WERI-Rb-1 (cell line): ENCODE measurements at places on chromosomes 2 and 18.

DNA sequence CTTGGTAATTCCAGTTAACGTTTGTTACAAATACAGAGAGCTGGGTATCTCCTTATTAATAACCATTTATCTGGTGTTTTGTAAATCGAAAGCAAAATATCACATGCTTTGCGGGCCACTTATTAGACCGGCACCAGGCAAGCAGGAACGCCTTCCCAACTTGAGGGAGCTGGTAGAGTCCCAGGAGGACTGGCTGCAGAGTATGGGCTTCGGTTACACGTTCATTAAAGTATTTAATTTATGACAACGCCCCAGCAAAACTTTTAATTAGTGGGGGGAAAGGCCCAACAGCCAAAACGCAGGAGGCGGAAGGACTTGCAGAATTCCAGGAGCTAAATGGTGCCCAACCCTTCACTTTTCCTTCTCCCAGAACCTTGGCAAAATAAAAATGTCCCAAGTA, 3.7 kb downstream of the SMAD7 start:
- DNase-seq: no peak

- no peak for DNase-seq
Observed at GRCh38 chr2:220034426-220035130, 407.1 kb downstream of the SLC4A3 start.

GRCh38 chr18:57831597-57832377, 28.7 kb upstream of the ATP8B1 start:
- no peak for DNase-seq

- no peak for DNase-seq
Observed at GRCh38 chr18:61882296-61883004, 10.4 kb downstream of the RNF152 start.

GRCh38 chr18:80233899-80234298, 13.4 kb downstream of the PARD6G start:
- no peak for DNase-seq

DNA sequence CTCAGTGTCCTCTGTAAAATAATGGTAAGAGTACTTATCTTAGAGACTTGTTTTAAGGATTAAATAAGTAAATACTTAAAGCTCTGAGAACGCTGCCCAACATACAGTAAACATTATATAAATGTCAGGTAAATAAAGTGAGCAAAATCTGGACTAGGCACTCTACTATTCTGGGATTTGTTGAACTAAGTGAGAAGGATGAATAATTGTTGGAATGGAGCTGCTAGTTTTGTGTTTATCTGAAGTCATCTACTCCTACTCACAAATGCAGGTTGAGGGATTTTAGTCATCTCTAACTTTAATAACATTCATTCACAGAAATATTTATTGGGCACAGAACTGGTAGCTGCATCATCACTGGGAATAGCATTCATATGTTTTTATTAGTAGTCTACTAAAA, 103.4 kb downstream of the MEIS1 start:
- no peak for DNase-seq

DNA sequence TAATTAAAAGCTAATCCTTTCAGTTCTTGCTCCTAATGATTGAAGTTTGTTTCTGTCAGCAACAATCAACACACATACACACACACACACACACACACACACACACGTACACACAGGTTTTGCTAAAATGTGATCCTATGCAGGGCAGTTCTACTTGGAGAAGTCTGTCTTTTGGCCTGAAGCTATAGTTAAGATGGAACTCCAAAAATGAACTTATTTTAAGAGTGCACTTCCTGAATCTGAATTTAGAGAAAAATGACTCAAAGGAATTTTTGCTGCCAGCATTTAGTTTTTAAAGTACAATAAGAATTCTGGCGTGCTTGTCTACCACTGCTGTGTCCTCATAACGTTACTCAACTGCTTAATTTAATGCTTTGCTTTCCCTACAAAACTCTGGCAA, 6.6 kb downstream of the GALNT5 start:
- DNase-seq: no peak

DNA sequence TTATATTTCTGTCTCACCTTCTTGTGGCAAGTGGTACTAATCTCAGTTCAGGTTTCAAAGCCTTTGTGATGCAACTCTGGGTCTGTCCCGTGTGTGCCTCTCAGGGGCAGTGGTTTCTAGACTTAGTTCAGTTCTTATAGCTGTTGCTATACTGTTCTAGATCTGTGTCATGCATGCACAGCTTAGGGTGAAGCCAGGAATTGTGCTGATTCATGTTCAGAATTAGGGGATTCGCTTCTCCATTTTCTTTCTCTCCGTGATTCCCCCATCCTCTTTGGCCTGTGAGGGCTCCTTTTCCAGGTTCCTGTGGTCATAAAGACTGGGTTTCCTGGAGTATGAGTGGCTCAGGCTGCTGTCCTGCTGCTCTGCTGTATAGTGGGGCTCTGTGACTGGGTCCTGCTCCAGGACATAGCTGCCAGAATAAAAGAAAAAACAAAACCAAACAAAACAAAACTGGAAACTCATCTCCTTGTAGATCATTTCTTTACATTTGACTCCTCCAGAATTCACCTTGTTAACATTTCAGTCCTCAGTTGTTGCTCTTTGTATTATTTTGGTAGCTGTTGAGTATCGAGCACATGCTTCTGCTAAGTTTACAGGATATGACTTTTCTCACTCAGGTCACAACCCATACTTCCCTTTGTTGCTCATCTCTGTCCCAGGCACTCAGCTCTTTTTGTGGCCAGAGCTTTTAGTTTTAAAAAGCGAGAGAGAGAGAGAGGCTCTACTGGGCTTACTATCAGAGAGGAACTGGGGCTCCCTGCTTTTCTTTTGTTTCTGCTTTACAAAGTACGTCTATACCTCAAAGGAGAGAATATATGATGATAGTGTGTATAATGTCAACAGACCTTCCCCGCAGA, 34.2 kb downstream of the CERS6 start:
- no peak for DNase-seq

- no peak for DNase-seq
Observed at GRCh38 chr2:71683666-71684065, 230.3 kb downstream of the DYSF start.

DNA sequence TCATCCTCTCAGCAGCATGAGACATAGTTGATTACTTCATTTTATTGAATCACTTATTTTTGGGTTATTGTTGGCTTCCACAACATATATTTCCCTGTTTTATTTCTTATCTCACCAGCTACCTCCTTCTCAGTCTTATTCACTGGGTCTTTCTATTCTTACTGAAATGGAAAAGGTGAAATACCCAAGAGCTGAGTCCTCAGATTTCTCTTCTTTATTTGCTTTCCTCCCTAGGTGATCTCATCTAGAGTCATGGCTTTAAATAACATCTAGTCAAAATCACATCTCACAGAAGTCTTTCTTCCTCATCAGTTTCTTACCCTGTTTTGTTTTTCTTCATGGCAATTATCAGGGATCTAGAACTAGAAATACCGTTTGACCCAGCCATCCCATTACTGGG, 105.0 kb upstream of the RBBP8 start:
- no peak for DNase-seq

GRCh38 chr2:216765761-216766262, 70.5 kb upstream of the IGFBP5 start:
- no peak for DNase-seq

- no peak for DNase-seq
Observed at GRCh38 chr18:22109535-22109934, 59.9 kb upstream of the GATA6 start.

GRCh38 chr2:146615778-146616177, 1229.1 kb upstream of the ACVR2A start:
- no peak for DNase-seq
